Activated gamma-delta T cell (primary cell): ENCODE measurements at places on chromosomes 13 and 19.

DNA sequence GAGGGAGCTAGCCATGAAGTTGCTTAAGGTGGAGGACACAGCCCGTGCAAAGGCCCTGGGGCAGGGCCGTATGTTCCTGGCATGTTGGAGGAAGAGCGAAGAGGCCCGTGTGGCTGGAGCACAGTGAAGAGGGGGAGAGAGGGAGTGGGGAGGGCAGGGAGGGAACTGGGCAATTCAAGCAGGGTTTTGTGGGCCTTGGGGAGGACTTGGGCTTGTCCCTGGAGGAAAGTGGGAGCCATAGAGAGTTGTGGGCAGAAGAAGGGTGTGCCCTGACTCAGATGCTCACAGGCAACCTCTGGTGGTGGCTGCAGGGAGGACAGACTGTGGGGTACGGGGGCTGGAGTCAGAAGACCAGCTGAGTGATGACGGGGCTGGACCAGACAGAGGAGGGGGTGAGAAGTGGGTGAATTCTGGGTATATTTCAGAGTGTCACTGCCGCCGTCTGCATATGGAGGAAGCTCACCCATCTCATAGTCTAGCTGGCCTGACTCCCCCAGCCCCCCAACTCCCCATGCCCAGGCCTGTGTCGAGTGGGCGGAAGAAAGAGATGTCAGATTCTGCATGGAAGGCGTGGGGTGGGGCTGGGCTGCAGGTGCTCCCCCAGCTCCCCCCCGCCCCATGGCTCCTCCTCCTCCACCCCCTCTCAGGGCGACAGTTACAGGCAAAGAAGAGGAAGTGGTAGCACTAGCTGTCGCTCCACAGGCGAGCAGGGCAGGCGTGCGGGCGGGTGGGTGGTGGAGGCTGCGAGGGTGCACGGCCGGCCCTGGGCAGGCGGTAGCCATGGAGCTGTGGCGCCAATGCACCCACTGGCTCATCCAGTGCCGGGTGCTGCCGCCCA is at the start of gene VAV1:
TSS of gene VAV1 (plus strand) at position 681 of the 838 bp plus-strand sequence. CDS start at position 781, 100 bp downstream.
- peak; percentile 73 for DNase-seq

GRCh38 chr13:40181203-40181845 is 485.1 kb downstream of the FOXO1 start:
- DNase-seq: no peak

DNA sequence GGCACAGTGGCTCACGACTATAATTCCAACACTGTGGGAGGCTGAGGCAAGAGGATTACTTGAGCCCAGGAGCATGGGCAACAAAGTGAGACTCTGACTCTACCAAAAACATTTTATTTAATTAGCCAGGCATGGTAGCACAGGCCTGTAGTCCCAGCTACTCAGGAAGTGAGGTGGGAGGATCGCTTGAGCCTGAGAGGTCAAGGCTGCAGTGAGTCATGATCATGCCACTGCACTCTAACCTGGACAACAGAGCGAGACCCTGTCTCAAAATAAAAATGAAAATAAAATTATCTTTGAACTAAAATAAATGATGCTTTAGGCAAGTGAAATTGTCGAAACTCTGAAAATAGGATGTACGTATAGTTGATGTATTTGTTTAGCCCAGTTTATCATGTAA is 8.2 kb upstream of the CLN5 start:
- no peak for DNase-seq

DNA sequence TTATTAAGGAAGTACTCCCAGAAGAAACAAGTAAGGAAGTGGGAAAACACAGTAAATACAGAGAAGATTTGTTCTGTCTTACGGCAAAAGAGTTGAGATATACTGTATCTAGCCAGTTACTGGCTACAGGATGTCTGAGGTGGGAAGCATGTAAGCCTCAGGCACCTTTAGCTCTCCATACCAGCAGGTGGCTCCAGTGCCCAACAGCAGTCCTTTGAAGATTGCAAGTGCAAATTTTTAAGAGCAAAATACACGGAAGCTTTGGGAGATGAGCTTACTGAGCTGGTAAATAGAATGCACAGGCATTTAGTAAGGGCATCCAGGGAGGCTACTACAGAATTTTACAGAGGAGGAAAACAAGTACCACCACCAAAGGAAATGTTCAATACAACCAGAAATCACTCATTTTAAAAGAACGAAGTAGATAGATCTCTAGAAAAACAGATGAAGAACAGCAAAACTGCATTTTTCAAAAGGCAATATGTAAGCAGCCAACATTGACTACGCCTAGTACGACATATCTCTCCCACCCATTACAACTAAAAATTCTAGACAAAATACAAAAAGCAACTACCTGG is 57.9 kb upstream of the VSTM2B start:
- DNase-seq: no peak

DNA sequence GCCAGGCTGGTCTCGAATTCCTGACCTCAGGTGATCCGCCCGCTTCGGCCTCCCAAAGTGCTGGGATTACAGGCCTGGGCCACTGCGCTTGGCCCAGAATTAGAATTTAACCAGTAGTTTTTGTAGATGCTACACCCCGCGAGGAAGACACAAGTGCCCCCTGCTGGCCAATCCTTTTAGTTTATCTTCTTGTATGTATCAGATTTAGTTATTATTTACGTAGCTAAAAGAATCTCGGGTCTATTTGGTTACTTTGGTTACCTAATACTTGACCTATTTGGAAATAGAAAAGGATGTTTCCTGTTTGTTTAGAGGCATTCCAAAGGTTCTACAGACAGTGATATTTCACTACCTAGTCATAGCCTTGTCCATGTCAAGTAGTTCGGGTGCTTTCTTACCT is 22.0 kb downstream of the MUC16 start:
- DNase-seq: no peak

DNA sequence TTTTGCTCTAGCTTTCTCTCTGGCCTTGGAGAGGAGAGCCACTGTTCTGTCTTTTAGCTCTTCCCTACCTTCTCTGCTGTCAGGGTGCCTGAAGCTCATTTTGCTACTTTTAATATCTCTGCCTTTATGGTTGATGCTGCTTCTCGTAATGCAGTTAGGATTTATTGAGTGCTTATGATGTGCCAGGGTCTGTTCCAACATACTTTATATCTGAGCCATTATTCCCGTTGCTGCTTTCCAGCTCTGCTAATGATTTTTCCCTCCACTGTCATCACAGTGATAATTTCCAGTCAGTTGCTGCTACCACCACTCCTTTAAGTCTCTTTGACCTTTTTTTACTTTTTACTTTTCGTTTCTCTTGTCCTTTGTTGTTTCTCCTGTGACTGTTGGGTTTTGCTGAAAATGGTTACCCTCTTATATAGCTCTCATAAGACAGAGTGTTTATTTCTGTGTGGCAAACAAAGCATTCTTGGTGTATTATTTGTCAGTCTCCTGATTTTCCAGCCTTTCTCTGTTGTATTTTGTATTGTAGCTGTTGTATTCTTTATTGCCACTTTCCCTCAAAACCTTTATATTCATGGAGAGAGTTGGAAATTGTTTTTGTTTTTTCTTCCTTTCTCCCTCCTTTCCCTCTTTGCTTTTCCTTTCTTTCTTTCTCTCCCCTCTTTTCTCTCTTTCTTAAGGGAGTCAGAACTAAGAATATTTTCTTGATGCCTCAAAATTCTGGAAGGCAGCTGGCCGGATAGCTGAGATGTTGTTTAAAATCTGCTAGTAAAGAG is 37.4 kb downstream of the COG6 start:
- DNase-seq: no peak

DNA sequence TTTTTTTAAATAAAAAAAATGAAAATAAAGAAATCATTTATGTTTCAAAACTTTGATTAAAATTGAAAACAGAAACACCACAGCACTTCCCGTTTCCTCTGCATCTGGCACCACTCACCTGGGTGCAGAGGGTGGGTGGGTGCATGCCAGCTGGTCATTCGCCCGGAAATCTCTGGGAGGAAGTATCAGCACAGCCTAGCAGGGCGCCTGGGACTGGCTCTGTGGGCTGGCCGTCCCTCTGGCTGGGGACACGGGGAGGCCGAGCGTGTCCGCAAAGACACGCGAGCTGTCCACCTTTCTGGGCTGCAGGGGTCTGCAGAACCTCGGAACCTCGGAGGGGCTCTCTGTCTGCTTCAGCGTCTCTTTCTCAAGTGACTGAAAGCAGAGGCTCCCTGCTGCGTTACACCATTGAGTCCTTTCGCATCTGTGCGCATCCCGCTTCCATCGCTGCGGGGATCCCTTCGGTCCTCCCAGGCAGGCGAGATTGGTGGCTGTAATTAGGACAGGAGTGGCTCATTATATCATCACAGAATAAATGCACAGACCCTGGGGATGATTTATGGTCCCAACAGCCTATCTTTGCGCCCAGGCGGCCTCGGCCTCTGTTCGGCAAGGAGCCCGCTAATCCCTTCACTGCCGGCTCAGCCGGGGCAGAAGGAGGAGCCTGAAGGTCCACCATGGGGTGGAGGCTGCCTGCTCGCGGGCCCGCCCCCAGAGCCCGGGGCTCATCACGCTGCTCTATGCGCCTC is 17.2 kb downstream of the CRTC1 start:
- peak; percentile 43 for DNase-seq

- DNase-seq: no peak
These were observed 17.5 kb downstream of the LATS2 start for GRCh38 chr13:21043898-21044297.

GRCh38 chr13:94115054-94115453 is 364.4 kb downstream of the DCT start:
- DNase-seq: no peak

- DNase-seq: no peak
These were observed 154.2 kb downstream of the DIAPH3 start for GRCh38 chr13:60009300-60010253.

DNA sequence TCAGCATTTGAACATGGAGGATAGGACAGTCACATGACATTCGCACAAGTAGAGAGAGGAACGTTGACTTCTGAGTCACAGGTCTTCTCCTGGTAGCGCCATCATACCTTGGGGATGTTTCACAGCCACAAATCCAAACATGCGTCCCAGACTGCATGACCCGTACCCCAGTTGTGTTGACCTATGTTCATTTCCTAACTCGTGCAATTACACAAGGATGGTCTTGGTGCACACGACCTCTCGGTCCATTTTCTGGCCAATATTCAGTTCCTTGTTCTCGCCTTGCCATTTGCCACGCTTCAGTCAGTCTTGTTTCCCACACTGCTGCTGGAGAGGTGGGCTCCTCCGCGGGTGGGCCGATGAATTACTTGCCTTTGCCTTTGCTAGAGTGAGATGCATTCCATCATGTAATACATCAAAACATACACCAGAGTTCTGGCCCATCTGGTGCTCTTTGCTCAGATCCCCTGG is 87.3 kb downstream of the COL4A2 start:
- DNase-seq: no peak

DNA sequence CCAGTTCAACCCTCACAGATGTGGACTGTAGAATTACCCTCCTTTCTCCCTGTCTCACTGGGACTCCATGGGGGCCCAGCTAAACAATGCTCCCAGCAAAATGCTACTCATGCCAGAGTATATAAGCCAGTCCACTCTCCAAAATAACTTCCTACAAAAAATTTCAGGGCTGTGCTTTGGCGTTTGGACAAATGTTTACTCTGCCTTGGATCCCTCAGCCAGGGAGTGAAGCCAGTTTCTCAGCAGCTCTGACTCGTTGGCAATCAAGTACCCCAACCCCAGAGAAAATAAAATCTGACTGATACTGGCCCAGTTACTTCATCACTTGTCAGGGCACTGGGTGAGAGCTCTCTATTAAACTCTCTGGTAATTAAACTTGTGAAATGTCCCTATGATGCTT is 250.4 kb downstream of the TSHZ3 start:
- DNase-seq: no peak

- DNase-seq: no peak
These were observed 40.3 kb downstream of the CYP4F22 start for GRCh38 chr19:15548648-15549047.

GRCh38 chr13:27979765-27980279 is 8.7 kb downstream of the URAD start:
- DNase-seq: no peak

DNA sequence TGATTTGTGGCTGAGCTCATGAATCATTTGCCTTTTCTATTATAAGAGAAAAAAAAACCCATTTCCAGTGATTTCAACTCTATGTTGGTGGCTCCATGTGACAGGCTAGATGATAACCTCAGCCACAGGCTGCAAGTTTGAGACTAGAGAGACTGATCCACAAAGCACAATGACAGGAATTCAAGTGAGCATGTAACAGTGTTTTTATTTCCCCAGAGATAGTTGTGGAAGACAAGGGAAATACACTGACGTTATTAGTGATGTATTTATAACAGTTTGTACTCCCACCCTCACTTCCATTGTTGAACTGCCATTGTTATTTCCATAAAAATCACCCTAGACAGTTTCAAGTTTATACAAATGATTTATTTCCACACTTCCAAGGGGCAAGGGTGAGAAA is 27.9 kb upstream of the EDNRB start:
- no peak for DNase-seq

DNA sequence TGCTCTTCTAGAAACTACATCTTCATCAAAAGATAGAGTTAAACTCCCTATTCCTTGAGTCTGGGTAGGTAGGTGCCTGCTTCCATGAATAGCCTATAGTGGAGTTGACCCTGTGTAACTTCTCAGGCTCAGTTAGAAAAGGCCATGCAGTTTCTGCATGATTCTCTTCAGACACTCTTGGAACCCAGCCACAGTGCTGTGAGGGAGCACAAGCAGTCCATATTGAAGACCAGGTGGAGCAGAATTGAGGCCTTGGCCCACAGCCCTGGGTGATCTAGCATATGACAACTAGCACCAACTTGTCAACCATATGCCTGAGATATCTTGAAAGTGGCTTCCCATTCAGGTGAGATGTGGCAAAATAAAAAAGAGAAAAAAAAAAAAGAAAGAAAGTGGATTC is 10.3 kb upstream of the PAN3 start:
- DNase-seq: no peak

DNA sequence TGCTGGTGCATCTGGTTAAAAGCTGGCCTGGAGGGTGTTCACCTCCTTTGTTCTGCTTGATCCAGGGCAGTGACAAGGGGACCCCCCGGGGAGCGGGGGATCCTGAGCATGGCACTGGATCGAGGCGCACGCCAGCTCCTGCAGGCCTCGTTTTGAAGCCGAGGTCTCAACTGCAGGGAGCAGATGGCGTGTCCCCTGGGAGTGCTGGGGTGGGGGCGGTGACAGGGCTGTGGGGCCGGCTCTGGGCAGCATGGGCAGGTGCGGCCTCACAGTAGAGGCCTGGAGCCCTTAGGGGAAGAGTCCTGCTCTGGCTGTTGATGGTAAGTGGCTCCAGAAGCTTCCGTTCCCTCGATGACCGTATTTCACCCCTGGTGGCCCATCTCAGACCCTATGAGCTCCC is 51.8 kb downstream of the CRTC1 start:
- no peak for DNase-seq

- DNase-seq: no peak
These were observed 40.5 kb downstream of the USP12 start for GRCh38 chr13:27130979-27131623.

- DNase-seq: no peak
These were observed 157.5 kb downstream of the DLEU7 start for GRCh38 chr13:50685956-50686355.
